Naive B cell (primary cell): ENCODE measurements at places on chromosomes 2 and 18.

DNA sequence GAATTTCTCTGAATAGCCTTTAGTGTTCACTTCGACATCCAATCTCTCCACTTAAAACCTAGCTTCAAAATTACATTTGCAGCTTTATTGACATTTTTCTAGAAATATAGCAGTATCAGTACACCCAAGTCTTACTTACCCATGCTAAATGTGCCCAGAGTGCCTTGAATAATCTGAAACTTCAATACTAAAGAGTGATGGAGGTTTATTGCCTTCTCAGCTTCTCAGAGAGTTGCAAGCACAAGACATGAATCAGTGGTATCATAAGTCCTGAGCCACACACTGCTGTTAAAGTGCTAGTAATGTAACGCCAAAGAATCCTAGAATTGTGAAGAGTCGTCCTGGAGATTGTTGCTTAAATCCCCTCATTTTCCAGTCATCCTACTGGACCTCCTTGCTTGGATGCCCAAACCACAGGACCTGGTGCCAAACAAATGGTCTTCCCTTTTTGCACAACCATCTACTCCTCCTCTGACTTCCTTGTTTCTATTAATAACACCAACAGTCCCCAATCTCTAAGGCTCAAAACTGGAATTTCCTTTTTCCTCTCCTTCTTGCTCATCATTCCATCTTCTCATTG is 83.2 kb upstream of the SPATS2L start:
- no peak for DNase-seq

GRCh38 chr2:125398738-125399524 is 1257.0 kb upstream of the GYPC start:
- DNase-seq = no peak

DNA sequence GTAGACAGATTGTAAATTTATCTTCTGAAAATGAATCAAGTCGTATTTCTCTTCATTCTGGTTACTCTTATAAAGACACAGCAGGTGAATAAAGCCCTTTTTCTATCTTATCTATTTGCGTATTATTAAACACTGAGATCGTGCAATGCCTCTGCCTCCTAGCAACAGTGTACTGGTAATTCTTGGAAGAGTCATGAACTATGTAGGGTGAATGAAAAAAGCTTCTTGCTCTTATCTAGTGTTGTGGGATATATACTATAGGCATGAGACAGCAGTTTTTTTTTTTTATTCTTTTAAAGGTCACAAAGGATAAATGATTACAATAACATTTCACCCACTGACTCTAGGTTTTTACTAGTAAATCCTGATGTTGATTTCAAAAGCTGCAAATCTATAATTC is 324.2 kb downstream of the PDE11A start:
- DNase-seq = no peak

DNA sequence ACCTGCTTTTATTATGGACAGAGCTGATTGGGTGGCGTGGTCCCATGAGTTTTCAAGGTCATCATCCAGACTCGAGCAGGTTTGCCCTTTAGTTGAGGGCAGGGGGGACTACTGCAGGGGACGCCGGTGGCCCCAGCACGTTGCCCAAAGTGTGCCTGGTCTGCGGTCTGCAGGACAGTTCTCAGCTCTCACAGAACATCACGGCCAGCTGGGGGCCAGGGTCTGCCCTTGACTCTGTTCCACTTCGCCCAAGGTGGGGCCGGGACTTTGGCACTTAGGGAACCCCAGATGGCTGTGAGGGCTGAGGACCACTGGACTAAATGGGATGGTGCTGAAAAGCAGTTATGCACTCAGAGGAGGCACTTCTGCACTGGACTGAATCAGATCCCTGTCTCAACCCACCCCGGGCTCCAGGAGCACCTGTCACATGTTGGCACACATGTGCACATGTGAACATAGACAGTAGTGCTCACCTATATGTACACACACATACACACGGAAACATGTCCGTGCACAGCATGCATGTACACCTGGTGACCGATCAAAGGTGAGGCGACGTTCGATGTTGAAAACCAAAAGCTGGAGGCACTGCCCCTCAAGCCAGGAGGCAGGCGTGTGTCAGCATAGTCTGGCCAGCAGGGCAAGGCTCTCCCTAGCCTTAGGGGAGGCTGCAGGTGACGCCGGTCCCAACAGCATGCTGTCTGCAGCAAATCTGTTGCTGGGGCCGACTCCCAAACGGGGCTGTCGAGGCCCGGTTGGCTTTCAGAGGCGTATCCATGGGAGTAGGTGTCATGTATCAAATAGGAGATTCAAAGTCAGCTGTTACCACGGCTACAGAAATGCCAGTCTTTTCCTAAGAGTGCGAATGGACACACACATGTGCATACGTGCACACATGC is 10.2 kb downstream of the ANO7 start:
- no peak for DNase-seq

DNA sequence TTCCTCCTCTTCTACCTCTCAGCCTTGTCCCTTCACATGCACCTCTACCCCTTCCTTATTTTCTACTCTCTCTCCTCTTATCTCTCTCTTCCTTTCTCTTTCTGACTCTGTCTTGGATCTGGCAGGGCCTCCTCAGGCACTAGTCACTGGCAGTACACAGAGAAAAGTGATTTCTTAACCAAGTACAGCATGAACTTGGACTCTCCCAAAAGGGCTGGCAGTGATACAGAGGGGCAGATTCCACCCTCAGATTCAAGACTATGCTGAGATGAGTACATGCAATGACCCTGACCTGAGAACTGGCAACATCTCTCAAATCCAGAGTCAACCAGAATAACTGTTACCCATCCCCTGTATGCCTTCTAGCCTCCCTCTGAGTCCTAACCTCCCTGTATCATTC is 4.3 kb downstream of the AOX1 start:
- no peak for DNase-seq

- no peak for DNase-seq
Observed at GRCh38 chr2:196276421-196276820, 105.0 kb upstream of the STK17B start.

DNA sequence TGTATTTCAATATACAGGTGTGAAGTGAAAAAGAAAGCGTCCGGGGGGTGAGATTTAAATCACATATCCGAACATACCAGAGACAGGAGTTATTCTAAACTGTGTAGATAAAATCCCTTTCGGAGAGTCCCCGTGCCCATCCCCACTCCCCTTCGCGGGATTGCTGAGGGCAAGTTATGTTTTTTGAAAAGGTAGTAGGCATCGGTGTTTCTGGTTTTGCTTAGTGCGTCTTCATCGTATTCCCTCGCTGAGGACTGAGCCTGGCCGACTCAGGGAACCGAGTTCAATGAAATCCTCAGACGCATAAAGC is 583.4 kb downstream of the ZEB2 start:
- DNase-seq = no peak

DNA sequence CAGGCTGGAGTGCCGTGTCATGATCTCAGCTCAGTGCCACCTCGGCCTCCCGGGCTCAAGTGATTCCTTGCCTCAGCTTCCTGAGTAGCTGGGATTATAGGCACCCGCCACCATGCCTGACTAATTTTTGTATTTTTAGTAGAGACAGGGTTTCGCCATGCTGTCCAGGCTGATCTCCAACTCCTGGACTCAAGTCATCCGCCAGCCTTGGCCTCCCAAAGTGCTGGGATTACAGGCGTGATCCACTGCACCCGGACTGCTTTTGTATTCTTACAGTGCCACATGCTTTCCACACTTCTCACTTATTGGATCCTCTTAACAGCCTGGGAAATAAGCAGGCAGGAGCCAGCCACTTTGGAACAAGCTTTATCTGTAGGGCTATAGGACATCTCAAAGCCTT is 25.3 kb upstream of the BCL2L11 start:
- no peak for DNase-seq

GRCh38 chr18:25648716-25649260 is 296.8 kb upstream of the ZNF521 start:
- DNase-seq = no peak

DNA sequence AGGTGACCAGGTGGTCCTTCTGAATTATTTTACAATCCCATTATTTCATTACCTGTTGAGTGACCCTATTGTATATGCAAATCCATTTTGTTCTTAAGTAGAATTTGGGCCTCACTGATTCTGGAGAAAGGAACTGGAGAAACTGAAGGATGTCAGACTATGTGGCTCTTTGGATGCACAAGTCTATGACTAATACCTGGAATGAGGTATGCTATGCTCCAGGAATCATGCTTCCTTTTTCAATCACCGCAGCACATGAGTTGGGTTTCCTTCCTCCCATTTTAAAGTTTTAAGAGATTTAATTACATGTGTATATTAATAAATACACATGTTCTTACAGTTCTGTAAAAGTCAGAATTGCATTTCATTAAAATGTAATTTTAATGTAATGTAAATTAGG is 253.9 kb upstream of the VWC2L start:
- no peak for DNase-seq

DNA sequence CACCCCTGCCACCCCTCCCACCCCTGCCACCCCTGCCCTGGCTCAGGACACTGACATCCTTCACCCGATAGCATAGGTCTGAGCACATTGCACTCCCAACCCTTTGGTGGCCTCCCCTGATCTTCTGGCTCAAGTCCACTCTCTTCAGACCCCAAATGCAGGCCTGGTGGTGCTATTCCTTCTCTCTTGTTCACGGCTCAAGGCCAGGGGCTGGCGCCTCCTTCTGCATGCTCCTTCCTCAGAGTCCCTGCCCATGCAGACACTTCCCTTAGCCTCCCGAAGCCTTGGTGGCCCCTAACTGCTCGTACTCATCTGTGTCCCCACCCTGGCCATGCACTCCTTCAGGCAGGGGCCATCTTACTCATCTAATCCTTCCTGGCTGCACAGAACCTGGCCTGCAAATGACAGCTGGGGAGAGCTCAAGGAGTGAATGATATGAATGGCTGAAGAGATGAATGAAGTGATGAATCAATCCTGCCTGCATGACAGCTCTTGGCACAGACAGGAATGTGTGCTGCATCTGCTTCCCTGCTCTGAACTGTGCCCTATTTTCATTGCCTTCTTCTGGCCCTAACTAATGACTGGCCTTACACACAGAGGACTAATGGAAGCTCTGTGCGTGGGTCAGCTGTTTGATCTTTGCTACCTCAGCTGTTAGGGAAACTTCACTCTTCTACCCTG is 290.8 kb downstream of the DYSF start:
- DNase-seq = no peak

- no peak for DNase-seq
Observed at GRCh38 chr2:191853843-191854242, 7.0 kb upstream of the CAVIN2 start.

DNA sequence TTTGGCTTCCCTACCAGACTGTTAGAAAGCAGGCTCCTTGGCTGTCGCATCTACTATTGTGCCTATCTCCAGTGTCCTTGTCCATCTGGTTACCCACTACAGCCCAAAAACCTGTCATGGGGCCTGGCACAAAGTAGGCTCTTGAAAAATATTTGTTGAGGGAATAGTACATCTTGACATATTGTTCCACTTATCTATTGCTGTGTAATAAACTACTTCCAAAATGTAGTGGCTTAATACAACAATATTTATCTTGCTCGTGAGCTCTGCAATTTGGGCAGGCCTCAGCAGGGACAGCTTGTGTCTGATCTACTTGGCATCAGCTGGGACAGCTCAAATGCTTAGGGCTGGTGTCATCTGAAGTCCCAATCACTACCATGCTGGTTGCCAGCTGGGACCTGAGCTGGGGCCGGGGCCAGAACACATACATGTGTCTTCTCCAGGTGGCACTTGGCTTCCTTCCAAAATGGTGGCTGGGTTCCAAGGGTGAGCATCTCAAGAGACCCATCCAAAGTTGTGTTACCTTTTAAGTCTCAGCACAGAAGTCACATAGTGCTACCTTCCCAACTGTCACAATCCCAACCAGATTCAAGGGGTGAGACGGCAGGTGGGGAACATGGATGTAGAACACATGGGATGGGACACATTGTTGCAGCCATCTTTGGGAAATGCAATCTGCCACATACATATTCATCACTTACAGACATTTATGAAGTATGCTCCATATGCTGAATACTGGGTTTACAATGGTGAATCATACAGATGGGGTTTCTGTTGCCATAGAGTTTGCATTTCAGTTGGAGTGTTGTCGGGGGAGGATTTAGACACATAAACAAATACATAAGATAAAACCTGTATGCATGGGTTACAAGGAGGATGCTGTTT is 134.2 kb downstream of the FOXI3 start:
- DNase-seq = no peak

- DNase-seq = no peak
Observed at GRCh38 chr18:13247506-13247905, 28.9 kb downstream of the LDLRAD4 start.

DNA sequence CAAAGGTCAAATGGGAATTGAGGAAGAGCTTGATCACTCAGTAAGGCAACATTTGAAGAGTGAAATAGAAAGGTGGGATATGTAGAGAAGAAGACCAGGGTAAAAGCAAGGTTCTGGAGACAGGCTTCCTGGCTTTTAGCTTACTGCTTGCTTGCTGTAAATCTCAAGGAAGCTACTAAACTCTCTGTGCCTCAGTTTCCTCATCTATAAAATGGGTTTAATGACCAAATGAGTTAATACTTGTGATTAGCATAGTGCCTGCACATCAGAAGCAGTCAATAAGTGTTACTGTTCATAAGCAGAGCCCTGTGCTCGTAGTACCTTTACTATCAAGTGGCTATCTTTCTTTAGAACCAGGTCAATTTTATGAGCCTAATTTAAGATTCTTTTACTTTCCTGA is 222.2 kb upstream of the ITGA4 start:
- no peak for DNase-seq

GRCh38 chr18:493986-494983 is 6.2 kb downstream of the COLEC12 start:
- no peak for DNase-seq

DNA sequence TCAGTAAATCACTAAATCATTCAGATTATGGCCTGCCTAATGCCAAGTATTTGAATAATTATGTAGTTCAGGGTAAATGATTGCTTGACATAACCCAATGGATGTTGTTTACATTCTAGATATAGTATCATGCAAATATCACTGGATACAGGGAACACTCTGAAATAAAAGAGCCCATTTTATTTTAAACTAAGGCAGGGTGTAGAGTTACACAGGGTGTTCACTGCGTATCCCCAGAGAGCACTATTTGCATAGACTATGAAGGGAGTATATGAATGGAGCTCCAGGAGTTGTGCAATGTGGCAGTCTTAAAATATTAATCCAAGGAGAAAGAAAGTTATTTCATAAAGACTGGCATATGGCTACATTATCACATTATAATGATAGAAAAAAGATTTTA is 701.1 kb upstream of the KLHL29 start:
- no peak for DNase-seq

DNA sequence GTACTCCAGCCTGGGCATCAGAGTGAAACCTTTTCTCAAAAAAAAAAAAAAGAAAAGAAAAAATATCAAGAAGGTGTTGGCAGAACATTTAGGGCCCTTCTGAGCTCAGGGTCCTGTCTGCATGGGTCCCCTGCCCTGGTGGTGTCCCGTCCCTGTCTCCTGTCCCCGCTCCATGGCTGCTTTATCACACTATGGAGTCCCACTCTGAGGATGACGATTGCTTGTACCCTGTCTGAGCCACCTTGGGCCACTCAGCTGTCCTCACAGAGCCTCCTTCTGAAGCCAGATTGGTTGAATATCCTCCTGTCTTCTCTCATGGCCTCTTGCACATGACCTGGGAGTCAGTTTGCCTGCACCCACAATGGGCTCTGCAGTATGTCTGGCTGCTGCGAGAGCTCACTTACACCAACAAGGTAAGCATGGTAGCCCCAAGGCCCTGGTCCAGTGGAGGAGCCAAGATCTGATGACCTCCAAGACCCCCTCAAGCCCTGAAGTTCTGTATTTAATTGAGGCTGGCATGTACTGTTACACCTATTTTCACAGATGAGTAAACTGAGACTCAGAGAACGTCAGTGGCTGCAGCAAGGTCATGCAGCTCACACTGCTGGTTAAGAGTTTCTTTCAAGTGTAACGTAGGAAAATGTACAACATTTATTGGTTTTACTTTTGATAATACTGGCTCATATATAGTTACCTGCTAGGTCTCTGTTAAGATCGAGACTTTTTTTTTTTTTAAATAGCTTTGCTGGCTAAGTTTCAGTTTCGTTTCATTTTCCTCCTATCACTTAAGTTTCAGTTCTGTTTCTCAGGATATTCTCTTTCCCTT is 16.9 kb upstream of the ZCCHC2 start:
- peak; percentile 54 for DNase-seq
